ENCODE measurements at places on chromosomes 4 and X. TPM values are rescaled to one million over a fixed set of nuclear protein-coding genes. Genes with fewer than 3 reads are reported as not detected.

- no peak for DNase-seq
Measured at GRCh38 chrX:76026292-76026691, 146.6 kb upstream of the PBDC1 start.

- DNase-seq, result no peak
Measured at GRCh38 chrX:116824785-116825184, 362.0 kb upstream of the CT83 start.

- no peak for DNase-seq
Measured at GRCh38 chr4:103778221-103778620, 58.4 kb upstream of the TACR3 start.

The CLDN22 gene
- total RNA-seq, result not detected

The XPNPEP2 gene
- total RNA-seq, result not detected
